ENCODE measurements at places on chromosomes 12 and 14.

GRCh38 chr12:68667896-68668295, 18.9 kb upstream of the NUP107 start:
- no peak for DNase-seq

GRCh38 chr12:68871921-68872320, 61.0 kb downstream of the CPM start:
- no peak for DNase-seq

- peak; percentile 48 for DNase-seq
Observed at GRCh38 chr12:64180951-64181350, 41.1 kb downstream of the KICS2 start.

GRCh38 chr12:57216014-57216911, at the start of gene NXPH4:
Gene NXPH4, plus strand, starts transcription at chr12:57216794. Its CDS starts 176 bp downstream, at chr12:57216970.
- DNase-seq: no peak

- DNase-seq: no peak
Observed at GRCh38 chr14:65833267-65833880, 420.8 kb downstream of the FUT8 start.

GRCh38 chr12:46266869-46267574, 1.8 kb downstream of the SLC38A1 start:
- peak; percentile 63 for DNase-seq

GRCh38 chr14:68216079-68216478, 396.5 kb downstream of the RAD51B start:
- no peak for DNase-seq

- DNase-seq: peak; percentile 28
Observed at GRCh38 chr14:59768855-59769375, 101.7 kb downstream of the RTN1 start.

DNA sequence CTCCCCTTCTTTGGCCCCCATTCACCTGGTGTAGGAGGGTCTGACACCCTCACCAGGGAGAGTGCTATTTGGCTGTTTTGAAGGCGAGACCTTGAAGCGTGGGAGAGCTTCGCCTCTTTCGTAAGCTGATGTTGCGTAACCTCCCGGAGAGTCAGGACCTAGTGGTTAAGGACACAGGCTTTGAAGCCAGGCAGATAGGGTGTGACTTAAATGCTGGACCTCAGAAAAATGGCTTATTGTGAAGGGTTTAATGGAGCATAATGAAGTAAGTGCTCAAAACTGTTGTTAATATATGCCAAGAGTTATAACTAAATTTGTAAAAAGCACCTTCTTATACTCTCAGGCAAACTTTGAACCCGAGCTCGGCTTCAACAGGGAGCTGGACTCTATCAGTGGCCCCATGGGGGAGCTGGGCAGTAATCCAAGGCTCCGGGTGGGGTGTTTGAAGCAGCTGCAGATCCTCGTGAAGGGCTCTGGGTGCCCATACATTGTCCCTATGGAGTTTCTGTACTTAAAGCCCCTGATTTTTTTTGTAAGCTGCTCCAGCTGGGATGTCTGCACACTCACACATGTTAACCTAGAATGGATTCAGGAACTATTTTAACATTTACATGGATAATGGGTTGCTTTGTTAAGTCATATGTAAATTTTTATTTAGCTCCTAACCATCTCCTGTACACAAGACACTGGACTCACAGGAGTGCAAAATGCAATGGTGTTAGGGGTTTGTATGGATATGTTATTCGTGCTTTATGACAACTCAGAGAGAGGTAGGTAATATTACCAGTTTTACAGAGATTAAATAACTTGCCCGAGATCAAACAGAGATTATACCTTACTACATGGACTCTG, 26.0 kb downstream of the PPFIBP1 start:
- peak; percentile 90 for DNase-seq

- no peak for DNase-seq
Observed at GRCh38 chr12:6753772-6754356, 923 bp upstream of the MLF2 start.

GRCh38 chr14:84029246-84029645, 1500.7 kb upstream of the FLRT2 start:
- DNase-seq: no peak

DNA sequence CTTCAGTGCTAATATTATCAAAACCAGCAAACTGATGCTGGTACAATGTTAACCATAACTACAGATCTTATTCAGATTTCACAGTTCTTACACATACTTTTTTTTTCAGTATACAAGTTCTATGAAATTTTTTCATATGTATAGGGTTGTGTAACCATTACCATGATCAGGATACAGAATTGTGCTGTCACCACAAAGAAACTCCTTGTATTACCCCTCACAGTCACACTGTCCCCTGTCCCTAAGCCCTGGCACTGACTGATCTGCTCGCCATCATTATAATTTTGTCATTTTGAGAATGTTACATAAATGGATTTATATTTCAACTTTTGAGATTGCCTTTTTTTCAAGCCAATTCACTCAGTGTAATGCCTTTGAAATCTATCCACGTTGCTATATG, 21.3 kb upstream of the NFKBIA start:
- no peak for DNase-seq

- peak; percentile 88 for DNase-seq
Observed at GRCh38 chr14:103372552-103373304, 12.5 kb upstream of the MARK3 start.

GRCh38 chr12:48866052-48866711, 512 bp upstream of the RND1 start:
- no peak for DNase-seq

- DNase-seq: no peak
Observed at GRCh38 chr14:67630938-67631337, 11.2 kb downstream of the ARG2 start.

GRCh38 chr12:88638966-88639760, 58.9 kb upstream of the KITLG start:
- DNase-seq: peak; percentile 73

DNA sequence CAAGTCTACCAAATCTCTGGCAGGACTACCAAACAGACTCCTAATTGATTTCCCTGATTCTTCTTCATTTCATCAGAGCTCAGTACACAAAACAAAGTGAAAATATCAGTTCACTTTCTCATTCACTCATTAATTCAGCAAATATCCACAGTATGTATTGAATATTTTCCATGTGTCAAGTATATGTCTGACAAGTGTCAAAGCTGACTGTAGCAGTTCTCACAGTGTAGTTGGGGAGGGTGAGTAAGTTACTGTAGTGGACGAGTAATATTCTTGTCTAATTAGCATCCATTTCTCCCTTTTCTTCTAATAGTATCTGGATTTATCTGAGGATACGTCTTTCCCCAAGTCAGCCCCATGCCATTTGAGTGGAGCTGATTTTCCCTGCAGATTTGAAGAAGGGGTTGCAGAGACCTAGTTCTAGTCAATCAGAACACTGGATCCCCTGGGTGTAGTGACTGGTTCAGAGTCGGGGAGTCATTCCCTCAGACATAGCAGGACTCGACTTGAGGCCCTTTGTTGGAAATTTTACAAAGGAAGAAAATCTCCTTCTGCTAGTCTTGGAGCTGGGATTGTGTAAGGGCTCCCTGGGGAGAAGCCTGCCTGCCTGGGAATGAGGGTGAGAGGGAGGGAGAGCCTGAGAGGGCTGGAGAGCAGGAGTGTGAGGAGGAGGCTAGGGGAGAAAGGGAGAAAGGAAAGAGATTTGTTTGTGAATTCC, 51.4 kb downstream of the GRIP1 start:
- peak; percentile 27 for DNase-seq

DNA sequence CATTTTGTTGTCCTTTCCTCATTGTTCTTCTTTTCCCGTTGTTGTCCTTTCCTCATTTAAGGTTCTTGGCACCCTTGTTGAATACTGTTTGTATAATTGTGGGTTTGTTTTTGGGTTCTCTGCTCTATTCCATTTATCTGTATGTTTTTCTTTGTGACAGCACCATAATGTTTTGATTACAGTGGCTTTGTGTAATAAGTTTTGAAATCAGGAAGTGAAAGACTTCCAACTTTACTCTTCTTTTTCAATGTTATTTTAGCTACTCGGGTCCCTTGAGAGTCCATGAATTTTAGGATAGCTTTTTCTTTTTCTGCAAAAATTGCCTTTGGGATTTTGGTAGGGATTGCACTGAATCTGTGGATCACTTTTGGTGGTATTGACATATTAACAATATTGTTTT, 28.1 kb downstream of the ETNK1 start:
- no peak for DNase-seq

DNA sequence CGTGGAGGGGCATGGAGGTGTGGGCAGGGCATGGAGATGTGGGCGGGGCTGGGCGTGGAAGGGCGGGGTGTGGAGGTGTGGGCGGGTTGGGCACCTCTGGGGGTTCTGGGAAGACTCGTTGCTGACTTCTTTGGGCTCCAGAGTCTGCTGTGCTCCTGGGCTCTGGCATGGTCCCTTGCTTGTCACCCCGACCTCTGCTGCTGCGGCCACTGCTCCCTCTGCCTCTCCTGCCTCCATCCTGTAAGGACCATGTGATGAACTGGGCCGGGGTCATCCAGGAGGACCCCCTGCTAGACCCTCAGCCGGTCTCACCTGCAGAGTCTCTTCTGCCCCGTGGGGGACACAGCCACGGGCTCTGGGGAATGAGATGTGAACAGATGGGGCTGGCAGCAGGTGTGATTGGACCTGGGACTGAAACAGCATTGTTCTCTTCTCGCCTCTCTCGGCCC, 15.3 kb downstream of the NOC4L start:
- no peak for DNase-seq

GRCh38 chr14:102442241-102443211, 67.0 kb downstream of the ANKRD9 start:
- no peak for DNase-seq

- no peak for DNase-seq
Observed at GRCh38 chr12:64528616-64529015, 76.7 kb downstream of the TBK1 start.

DNA sequence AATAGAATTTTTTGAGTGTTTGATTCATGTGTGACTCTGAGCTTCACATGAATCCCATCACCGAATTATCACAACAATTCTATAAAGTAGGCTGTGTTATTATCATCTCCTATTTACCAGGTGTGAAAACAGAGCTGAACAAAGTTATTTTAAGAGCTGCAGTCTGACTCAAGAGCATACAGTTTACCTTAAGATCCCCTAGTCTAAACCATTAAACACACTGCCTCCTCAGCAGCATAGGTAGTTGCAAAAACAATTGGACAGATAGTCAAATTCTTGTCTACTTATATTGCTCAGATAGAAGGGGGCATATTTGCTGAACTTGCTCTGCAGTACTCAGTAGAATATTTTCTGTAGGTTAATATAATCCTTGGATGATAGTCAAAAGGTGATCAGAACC, 219.8 kb upstream of the ATP2B1 start:
- no peak for DNase-seq

DNA sequence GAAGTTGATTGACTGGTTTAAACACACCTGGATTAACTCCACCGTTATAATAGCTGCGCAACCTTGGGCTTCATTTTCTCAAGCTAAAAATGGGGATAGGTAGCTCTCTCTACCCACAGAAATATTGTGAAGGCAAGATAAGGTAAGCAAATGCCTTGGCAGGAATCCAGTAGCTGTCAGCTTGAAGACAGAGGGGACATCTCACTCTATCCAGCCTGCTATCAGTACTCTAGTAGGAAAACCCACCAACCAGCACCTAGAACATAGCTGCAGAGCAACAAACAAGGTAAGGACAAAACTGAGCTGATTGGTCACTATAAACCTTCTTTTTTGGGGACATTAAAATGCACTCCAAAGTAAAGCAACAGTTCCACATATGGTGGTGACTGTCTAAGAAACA, 7.7 kb downstream of the CSRP2 start:
- DNase-seq: no peak

DNA sequence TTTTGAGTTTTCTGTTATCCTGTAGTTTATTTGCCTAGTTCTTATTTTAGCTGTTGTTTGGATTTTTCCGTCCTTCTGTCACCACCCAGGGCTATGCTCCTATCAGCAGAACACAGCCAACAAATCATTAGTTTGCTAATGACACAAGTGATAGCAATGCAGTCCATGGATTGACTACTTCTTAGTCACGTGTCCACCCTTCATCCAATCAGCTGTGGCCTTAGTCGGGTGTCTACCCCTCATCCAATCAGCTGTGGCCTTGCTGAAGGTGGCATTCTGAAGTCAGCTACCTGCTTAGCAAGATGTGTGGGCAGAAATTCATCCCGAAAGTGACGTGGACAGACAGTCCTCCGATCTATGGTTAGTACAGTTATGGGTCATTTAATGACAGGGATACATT, 182.3 kb downstream of the GALC start:
- no peak for DNase-seq

GRCh38 chr12:55051197-55051947, 31.6 kb downstream of the NEUROD4 start:
- DNase-seq: no peak

GRCh38 chr14:40416565-40416964, 984.3 kb upstream of the FBXO33 start:
- no peak for DNase-seq
